ENCODE measurements at places on chromosomes 11 and 22. TPM values are rescaled to one million over a fixed set of nuclear protein-coding genes. Genes with fewer than 3 reads are reported as not detected.

The MB gene
- total RNA-seq: not detected

The EFCAB6 gene
- 1.1 TPM for total RNA-seq

The POTEH gene
- total RNA-seq: not detected

The SLC5A4 gene
- total RNA-seq: not detected

All from placental pericyte (primary cell).